ENCODE measurements at places on chromosomes 1 and 21.

- DNase-seq = no peak
These were observed 1.5 kb downstream of the PLK3 start for GRCh38 chr1:44801491-44802305.

GRCh38 chr1:40870135-40870728, 8.1 kb upstream of the CITED4 start:
- DNase-seq = peak; percentile 56

- no peak for DNase-seq
These were observed 217.4 kb upstream of the RUNX1 start for GRCh38 chr21:35266546-35266945.

- DNase-seq = no peak
These were observed 1660.8 kb downstream of the PLA2G4A start for GRCh38 chr1:188489336-188490112.

- DNase-seq = no peak
These were observed 3.6 kb upstream of the FHAD1 start for GRCh38 chr1:15243275-15244043.

DNA sequence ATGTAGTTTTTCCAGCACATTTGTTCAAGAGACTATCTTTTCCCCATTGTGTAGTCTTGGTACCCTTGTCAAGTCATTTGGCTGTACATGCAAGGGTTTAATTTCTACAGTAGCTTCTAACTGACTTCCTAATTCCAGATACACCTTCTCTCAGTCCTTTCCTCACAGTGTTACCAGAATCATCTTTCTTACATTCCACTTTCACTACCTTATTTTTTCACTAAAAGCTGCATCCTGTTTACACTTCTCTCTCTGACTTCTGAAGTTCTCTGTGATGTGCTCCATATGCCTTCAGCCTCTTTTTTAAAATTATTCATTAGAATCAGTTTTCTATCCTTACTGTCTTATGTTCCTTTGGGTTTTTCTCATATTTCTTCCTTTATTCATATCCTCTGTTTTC, 57.1 kb upstream of the RWDD3 start:
- DNase-seq = no peak

DNA sequence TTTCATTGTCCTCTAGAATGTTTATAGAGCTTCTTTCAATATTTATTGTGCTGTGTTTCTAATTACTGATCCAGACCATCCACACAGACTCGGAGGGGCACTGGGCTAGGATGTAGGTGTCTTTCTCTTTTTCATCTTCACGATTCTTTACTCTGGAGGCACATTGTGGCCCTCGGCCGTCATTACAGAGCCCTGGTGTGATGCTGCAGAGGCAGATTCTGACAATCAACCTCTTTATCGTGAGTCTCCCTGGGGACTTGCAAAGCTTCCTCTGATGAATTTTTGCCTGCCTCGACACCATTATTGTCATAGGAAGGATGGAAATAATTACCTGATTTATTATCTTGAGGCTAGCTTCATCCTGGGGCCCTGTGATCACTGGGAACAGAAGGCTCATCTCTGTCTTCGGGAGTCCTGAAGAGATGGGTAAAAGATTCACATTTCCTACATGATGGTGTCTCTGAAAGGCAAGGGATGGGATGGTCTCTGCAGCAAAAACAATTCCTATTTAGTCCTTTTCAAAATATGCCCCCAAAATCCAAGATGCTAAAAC, 89.4 kb downstream of the SEC16B start:
- no peak for DNase-seq

GRCh38 chr1:108893141-108893530, 16.4 kb downstream of the GPSM2 start:
- DNase-seq = peak; percentile 70

DNA sequence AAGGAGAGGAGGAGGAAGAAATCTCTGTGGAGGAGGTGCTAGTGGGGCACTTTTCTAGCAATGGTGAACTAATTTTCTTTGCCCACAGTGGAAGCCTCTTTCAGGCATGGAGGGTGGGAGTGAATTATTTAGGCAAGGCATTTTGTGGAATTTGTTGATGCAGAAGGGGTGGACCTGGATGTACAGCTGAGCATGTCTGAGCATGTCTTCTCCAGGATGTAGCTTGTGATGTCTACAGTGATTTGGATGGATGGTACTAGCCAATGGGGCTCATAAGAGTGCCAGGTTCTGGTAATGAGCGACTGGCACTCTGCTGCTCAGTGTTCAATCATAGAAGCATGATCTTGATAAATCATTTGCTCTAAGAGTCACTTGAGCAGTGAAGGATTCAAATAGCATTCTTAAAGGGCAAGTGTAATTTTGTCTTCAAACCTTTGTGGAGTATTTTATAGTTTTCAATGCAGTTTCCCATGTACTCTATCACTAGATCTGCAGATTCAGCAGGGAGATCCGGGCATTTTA, 153.9 kb upstream of the LMO4 start:
- no peak for DNase-seq

DNA sequence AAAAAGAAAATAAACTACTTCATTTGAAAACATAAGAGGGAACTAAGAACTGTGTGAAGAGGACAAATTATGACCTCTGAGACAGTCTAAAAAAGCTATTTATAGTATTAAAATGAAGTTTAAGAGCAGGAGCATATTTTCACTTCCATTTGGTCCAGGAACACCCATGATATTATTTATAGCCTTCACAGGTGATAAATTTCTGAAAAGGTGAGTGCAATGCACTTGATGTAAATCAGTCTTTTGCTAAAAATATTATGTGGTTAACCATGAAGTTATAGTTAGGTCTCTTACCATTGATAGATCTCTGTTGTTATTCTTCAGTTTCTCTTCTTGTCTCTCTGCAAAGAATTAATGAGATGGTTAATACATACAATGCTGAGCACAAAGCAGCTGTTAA, 14.7 kb downstream of the TMCO1 start:
- DNase-seq = no peak

GRCh38 chr1:227603327-227603726, 40.0 kb downstream of the ZNF678 start:
- DNase-seq = no peak

DNA sequence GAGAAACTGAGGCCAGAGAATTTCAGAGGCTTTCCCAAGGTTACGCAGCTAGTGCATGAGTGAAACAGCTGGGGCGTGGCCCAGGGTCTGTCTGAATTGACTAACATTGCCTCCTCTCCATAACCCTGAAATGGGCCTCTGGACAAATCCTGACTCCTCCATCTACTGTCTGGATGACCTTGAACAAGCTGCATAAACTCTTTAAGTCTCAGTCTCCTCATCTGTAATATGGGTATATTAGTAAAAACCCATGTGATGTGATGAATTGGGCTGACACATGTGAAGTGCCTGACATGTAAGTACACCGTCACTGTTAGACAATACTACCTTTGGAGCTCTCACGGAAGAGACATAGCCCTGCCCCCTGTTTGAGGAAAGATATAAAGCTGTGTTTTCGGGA, 12.3 kb upstream of the FGR start:
- DNase-seq = no peak

- no peak for DNase-seq
These were observed 1.1 kb downstream of the IL10RB start for GRCh38 chr21:33267250-33267649.

DNA sequence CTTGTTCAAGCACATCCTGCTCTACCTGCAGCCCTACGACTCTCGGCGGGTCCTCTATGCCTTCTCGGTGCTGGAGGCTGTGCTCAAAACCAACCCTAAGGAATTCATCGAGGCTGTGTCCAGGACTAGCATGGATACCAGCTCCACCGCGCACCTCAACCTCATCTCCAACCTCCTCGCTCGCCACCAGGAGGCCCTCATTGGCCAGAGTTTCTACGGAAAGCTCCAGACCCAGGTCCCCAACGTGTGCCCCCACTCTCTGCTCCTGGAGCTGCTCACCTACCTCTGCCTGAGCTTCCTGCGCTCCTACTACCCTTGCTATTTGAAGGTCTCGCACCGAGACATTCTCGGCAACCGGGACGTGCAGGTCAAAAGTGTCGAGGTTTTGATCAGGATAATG, 74.3 kb upstream of the MORC3 start:
- DNase-seq = no peak

DNA sequence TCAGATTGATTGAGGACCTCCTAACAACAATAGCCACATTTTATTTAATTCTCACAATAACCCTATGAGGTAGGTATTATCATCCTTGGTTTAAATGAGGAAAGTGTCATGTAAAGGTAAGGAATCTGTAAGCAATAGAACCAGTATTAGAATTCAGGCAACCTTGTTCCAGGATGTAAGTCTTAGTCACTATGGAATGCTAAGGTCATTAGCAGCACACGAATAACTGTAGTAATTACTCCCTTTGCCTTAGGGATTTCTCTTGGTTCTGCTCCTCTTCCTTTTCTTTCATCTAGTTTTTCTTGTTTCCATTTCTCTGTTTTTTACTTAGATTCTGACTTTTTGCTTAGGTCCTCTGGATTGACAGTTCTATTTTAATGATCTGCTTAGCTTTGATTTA, 23.1 kb upstream of the ATP6V1G3 start:
- peak; percentile 11 for DNase-seq

DNA sequence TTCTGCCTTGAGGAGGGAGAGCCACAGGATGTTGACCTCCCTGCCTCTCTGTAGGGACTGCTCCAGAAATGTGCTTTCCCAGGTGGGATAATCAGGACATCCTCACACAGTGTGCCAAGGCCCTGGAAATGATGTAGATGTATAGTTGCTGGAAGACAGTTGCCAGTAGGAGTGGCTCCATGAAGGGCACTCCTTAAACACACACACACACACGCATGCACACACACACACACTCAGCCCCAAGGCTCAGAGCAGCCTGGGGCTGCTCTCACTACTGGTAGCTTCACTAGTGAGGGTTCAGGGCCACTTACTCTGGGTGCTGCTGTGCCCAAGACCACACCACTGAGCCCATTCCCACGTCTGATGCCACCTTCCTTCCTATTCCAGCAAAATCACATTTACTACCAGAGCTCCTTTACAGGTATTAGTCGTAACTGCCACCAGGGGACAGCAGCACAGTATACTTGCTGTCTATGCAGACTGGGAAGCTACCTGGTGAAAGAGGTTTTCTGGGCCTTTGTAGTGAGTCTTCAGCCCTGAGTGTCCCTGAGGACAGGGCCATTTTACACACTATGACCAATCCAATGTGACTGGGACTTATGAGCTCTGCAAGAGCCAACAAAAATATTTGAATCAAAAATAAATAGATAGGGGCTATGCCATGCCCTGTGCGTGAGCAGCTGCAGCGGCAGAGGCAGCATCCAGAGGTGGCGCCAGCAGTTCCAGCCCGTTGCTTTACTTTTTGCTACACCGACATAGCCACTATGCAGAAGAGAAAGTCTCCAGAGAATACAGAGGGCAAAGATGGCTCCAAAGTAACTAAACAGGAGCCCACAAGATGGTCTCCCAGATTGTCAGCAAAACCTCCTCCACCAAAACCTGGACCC, 15.0 kb downstream of the CRNN start:
- peak; percentile 10 for DNase-seq
